ENCODE measurements at places on chromosomes 16 and 17. TPM values are rescaled to one million over a fixed set of nuclear protein-coding genes. Genes with fewer than 3 reads are reported as not detected.

TEX19 gene
- 0.41 TPM for total RNA-seq

- peak; percentile 81 for DNase-seq
These were observed 2.6 kb upstream of the PITPNC1 start for GRCh38 chr17:67374329-67375053.

- DNase-seq: no peak
These were observed 110.2 kb upstream of the CACNG5 start for GRCh38 chr17:66724581-66725341.

DNA sequence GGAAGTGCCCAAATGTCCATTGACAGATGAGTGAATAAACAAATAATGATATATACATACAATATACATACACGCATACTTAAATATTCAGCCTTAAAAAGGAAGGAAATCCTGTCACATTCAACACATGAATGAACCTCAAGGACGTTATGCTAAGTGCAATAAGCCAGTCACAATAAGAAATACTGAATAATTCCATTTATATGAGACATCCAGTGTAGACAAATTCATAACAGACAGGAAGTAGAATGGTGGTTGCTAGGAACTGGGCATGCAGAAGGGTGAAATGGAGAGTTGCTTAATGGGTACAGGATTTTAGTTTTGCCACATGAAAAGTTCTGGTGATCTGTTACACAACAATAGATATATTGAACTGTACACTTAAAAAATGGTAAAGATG lies 8.8 kb upstream of the ITGB4 start:
- no peak for DNase-seq

MRC2 gene
- total RNA-seq: 12.4 TPM

DNA sequence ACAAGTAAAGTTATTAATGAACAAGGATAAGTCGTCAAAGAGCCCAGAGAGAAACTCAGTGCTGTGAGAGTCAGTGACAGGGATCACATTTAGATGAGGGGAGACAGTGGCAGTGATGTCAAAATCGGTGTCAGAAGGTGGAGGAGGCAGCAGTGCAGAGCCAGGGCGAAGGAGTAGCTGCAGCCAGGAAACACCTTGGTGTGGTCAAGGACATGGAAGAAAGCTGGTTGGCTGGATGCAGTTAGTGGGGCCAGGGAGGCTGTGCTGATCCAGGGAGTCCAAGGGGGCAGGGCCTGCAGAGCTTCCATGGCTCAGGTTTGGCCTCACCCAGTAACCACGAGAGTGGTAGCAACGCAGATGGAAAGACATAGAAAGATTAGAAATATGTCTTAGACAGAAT lies 50.7 kb upstream of the ADORA2B start:
- DNase-seq: no peak

DNA sequence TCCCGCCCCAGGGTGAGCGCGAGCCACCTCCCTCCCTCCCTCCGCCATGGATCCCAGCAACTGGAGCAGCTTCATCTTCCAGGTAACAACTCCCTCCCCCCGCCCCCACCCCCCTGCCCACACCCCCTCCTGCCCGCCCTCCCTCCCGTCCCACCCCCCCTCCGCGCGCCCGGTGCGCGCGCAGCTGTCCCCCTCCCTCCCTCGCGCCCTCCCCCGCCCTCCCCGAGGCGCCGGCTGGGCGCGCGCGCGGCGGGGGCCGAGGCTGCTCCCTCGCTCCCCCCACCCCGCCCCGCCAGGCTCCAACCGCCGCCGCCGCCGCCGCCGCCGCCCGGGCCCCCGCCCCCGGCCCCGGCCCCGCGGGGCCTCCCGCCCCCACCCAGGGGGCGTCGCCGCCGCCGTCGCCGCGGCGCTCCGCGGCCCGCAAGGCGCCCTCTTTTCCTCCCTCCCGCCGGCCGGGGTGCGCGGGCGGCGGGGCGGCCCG lies at the start of gene MAZ:
MAZ (plus strand) TSS at position 431 of the 481 bp plus-strand sequence. CDS start 173 bp downstream, outside the sequence.
- no peak for DNase-seq

GRCh38 chr17:78567991-78568390 lies 9.2 kb downstream of the DNAH17 start:
- no peak for DNase-seq
